Stimulated activated CD4-positive, alpha-beta T cell treated with anti-CD3 and anti-CD28 coated beads, Interleukin-1b, Interleukin-23, amount 100 ng/mL, for 1 hour (primary cell): ENCODE measurements at places on chromosomes 12 and 14.
A peak's percentile ranks its signal among the peaks of the same experiment; 100 is the strongest.

- DNase-seq, result peak; percentile 7
Measured at GRCh38 chr14:56339855-56340701, 221.9 kb downstream of the PELI2 start.

DNA sequence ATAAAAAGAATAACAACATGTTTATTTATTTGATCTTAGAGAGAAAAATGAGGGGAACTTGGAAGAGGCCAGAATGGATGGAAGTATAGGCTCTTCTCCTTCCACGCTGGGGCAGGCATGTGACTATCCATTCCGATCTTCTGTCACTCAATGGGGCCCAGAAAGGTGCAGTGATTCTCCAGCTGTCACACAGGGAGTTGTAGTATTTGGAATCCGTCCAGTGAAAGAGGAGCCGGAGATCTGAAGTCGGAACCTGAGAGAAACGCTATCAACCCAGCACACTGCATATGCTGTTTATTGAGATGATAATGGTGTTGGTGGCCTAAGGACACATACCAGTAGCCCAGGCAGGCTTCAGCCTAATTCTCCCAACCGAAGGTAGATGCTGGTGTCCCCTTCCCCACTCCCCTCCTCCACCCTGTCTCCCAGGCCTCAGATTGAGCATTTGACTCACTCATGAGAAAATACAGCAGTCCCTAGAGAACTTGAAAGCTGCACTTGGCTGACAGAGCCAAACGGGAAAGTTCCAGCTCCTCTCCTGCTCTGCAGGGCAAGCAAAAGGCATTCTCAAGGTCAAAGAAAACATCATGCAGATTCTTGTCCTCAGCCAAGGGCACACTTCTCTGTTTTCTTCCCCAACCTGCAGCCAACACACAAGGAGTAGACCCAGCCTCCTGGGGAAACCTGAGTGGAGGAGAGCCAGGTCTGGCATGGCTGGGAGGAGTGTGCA is 100.4 kb downstream of the IRF2BPL start:
- no peak for DNase-seq

GRCh38 chr14:45140661-45141187 is 5.0 kb downstream of the FANCM start:
- no peak for DNase-seq

GRCh38 chr12:21026302-21026701 is 104.7 kb upstream of the SLCO1B1 start:
- no peak for DNase-seq

- no peak for DNase-seq
Measured at GRCh38 chr12:3945671-3946070, 72.5 kb upstream of the PARP11 start.

DNA sequence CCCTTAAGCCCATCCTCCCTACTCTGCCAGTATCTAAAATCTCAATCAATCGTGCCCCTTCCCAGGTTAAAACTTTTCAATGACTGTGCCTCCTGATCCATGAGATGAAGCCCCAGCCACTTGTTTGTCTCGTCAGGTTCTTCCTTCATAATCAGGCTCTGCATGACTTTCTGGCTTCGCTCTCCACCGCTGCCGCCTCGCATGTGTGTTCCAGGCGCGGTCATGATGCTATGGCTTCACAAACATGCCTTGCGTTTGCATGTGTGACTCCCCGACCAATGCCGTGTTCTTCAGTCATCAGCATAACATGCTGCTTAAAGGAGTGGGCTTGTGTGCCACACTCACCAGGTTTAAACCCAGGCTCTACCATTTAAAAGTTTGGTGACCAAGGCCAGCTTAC is 5.0 kb upstream of the C1RL start:
- no peak for DNase-seq
